A549 treated with DMSO at 1 μM for 4 hours (cell line): ENCODE measurements at places on chromosomes 3 and 15. TPM values are rescaled to one million over a fixed set of nuclear protein-coding genes. Genes with fewer than 3 reads are reported as not detected.

The SAMMSON gene
- total RNA-seq: not detected in 5 replicates

The SYNPR gene
- not detected in 5 replicates for total RNA-seq

The NANOGP8 gene
- not detected in 5 replicates for total RNA-seq

The ZNF860 gene
- total RNA-seq: 0.97 to 1.5 TPM (median 1.1 TPM) in 5 replicates

The TGM4 gene
- 0.05 to 0.09 TPM (median 0.07 TPM) in 3 of 5 replicates, not detected in the others for total RNA-seq

The LRRK1 gene
- total RNA-seq: 19.5 to 26.6 TPM (median 24.9 TPM) in 5 replicates

The THAP10 gene
- 5.0 to 6.8 TPM (median 6.6 TPM) in 5 replicates for total RNA-seq

The IRAK2 gene
- 21.0 to 30.9 TPM (median 25.8 TPM) in 5 replicates for total RNA-seq

The FBXO40 gene
- not detected in 5 replicates for total RNA-seq

The FAM43A gene
- 2.8 to 4.6 TPM (median 4.0 TPM) in 5 replicates for total RNA-seq

The CCR9 gene
- not detected in 5 replicates for total RNA-seq

The KNG1 gene
- total RNA-seq: 0.17 TPM in 1 of 5 replicates, not detected in the others

The FGD5 gene
- total RNA-seq: 0.05 to 0.15 TPM (median 0.09 TPM) in 4 of 5 replicates, not detected in the other

The IFT122 gene
- 11.8 to 14.5 TPM (median 13.5 TPM) in 5 replicates for total RNA-seq

The RYR3 gene
- 0.12 to 0.53 TPM (median 0.13 TPM) in 4 of 5 replicates, not detected in the other for total RNA-seq

The SERP1 gene
- 45.7 to 106 TPM (median 90.4 TPM) in 5 replicates for total RNA-seq

The RAD51 gene
- total RNA-seq: 17.5 to 20.8 TPM (median 18.8 TPM) in 5 replicates
